ENCODE measurements at places on chromosomes 7 and 10.

- DNase-seq: no peak
Observed at GRCh38 chr10:49333192-49333591, 34.2 kb downstream of the C10orf71 start.

DNA sequence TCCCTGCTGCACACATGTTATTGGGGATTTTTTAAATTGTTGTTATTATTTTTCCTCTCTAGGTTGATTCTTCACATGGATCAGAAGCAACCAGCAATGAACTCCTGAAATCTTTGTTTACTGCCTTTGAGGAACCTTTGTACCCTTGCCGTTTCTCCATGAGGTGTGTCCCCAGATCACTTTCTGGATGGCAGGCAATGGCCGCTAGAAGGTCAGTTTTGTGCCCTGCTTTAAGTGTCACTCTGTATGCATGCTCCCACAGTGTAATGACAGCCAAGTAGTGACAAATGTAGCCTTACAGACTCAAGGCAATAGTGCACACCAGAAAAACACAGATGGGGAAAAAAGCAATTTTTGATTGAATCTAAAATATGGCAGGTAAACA, 47.7 kb upstream of the NRP1 start:
- no peak for DNase-seq

GRCh38 chr7:123193235-123193634, 6.5 kb downstream of the SLC13A1 start:
- no peak for DNase-seq

GRCh38 chr10:103493916-103494877, 692 bp downstream of the NEURL1 start:
- peak; percentile 51 for DNase-seq

GRCh38 chr7:87816389-87816788, 59.8 kb downstream of the SLC25A40 start:
- no peak for DNase-seq

DNA sequence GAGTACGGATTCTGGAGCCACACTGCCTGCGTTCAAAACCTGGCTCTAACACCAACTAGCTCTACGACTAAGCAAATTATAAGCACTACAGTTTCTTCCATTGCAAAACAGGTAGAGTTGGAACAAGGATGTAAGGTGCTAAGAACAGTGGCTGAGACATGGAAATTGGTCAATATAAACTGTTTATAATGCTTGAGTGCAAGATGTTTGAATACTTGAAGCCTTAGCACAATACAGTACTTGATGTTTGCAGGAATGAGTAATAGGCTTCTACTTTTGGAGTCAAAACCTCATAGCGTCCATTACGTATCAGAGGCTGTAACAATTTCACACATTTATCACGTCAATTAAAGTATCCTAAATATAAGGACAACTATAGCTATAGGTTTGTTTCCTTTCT, 6.9 kb downstream of the NT5C2 start:
- DNase-seq: no peak

DNA sequence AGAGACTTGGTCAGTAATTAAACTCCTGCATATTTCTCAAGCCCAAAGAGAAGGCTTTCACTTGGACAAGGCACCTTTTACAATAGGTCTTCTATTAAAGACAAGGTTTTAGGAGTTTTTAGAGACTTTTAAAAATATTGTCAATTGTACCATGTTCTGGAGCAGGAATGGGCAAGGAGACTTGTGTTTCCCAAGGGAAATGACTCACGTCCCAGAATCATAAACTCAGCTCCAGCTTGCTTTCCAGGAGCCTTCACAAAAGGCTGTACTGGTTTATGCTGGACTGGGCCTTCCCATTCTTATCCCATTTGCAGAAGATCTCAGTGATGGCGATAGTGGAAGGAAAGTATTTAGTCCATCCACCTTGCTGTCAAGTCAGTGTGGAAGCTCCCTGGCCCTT, 7.8 kb upstream of the GLI3 start:
- no peak for DNase-seq

DNA sequence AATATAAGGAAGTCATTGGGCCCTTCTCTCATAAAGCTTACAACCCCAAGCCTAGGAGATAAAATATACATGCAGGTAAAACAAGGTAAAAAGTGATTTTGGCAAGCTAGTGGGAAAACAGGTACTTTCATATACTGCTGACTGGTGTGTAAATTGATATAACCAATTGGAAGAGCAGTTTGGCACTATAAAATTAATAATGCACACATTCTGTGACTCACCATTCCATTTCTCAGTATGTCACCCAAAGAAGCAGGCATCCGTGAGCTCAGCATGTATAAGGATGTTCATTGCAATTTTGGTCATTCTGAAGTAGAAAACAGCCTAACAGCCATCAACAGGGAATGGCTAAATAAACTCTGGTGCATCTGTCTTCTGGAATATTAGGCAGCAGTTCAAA, 2.9 kb downstream of the MACROH2A2 start:
- DNase-seq: no peak

DNA sequence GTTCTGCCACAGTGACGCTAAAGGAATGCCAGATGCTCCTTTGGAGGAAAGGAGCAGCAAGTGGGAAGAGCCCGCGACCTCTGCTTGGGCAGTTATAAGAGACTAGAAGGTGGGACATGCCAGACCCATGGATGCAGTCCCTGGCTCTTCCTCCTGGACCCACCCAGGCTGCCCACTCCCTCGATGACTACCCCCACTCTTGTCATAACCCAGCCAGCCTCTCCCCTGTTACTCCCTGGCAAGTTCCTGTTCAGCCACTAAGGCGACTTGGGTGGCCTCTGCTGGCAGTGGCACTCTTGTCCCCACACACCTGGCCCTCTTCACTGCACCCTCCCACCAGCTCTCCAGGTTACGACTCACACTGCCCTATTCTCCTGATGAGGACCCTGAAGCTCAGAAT, 33.5 kb downstream of the COL13A1 start:
- no peak for DNase-seq

DNA sequence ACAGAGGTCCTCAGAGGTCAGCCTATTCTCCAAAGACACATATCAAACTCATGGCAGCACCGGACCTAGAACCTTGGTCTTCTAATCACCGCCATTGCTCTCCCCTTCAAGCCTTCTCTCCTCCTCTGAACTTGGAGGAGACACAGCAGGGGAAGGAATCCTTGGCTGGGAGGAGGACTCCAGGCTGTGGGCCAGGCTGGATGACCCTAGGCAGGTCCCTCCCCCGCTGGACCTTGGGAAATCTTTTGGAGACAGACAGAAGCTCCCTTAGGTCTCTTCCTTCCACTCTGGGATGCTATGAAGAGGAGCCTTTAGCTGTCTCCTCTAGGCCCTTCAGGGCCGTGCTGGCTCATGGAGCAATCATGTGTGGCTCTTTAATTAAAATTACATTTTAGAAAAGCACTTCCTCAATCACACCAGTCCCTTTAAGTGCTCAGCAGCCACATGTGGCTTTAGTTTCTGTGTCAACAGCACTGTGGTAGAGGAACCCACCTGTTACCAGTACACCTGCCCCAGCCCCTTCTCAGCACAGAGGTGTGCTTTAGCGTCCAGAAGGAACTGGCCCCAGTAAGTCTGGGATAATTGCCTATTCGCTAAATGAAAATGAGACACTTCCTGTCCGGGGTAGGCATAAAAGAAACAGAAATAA, 238.2 kb downstream of the CELF2 start:
- no peak for DNase-seq

- DNase-seq: no peak
Observed at GRCh38 chr10:108051218-108051617, 886.7 kb upstream of the SORCS1 start.

DNA sequence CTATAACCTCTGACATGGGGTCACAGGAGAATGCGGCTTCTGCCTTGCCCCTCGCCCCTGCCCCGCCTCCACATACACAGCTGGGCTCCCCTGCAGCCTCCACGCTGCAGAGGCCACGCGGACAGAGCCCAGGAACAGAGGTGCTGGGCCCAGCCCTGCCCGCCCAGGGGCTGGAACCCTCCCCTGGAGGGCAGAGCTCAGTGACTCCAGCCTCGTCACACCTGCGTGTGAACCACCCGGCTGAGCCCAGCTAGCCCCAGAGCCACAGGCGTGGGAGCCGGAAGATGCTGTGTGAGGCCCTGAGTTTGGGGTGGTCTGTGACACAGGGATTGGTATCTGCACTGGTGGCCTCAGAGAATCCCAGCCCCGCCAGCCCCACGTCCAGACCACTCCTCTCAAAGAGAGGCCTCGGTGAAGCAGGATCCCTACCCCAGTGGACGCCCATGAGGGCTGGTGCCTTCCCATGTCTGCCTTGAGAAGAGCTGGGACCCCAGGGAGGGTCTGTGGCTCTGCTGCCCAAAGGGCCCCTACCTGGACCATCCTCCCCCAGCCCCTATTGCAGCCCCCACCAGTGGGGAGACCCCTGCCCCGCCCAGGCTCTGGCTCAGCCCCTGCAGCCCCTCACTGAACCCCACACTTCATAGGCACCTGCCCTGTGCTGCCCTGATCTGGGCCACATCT, 8.1 kb upstream of the ADAP1 start:
- DNase-seq: no peak

DNA sequence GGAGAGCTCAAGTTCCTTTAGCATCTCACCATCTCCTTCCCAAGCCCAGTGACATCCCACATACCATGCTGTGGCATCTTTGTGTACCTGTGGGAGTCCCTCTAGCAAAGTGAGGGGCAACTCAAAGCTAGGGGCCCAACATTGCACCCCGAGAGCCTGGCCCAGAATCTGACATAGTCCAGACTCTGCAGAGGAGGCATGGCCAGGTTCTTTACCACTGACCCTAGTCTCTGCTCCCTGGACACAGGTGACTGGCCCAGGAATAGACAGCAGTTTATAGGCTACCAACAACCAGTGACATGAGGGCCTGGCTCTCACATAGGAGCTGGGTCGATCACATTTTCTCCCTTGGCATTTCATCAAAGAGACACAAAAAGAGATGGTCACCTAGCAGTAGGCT, 444.0 kb upstream of the ZMIZ1 start:
- DNase-seq: no peak
